ENCODE measurements at places on chromosomes 5 and 9.

DNA sequence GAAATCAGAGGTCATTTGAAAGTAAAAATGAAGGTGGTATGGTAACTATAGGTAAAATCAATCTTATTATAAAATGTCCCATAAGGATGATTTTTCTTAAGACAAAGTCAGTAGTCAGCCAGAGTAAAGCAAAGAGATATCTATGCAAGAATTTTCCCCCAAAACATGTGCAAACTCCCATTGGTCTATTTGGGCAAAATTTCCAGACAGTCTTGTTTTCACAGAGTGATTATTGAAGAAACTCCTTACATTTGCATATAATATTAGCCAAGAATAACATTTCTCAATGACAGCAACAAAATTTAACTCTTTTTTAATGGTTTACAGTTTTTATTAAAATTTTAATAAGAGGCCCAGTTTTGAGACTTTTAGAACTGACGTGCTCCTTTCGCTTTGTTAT, 406.1 kb upstream of the GRAMD2B start:
- DNase-seq: no peak

GRCh38 chr5:89302102-89302891, 419.3 kb upstream of the MEF2C start:
- no peak for DNase-seq

GRCh38 chr9:18608371-18608770, 134.4 kb downstream of the ADAMTSL1 start:
- no peak for DNase-seq

DNA sequence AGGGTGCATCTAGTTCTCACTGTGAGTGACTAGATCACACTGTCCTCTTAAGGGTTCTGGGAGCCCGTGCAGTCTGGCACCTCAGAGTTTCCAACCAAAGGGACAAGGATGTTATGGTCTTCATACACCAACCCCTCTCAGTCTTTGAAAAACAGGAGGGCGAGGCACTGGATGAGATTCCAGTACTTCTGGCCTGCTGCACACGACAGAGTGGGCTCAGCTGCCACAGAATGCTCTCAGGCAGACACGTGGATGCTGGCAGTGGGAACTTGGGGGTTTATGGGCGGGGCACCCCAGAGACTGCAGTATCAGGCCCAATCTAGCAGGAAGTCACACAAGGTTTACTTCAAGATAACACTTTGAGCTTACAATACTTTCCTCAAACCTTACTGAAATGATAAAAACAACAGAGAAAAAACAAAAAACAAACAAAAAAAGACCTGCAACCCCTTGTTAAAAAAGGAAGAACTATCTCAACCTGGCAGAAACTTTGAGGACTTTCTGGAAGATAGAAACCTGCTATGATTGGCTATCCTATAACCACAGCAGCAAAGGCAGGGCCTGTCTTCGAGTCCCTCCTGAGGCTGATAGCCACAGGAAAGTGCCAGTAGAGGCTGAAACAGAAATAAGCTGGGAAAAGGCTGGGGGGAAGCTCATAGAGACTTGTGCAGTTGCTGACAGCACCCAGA, 28.3 kb upstream of the TGFBR1 start:
- DNase-seq: no peak

- peak; percentile 50 for DNase-seq
These were observed 44.0 kb upstream of the MAN2A1 start for GRCh38 chr5:109645707-109646192.

Measured in GM23338 (cell line).